ENCODE measurements at places on chromosomes 4 and X.

DNA sequence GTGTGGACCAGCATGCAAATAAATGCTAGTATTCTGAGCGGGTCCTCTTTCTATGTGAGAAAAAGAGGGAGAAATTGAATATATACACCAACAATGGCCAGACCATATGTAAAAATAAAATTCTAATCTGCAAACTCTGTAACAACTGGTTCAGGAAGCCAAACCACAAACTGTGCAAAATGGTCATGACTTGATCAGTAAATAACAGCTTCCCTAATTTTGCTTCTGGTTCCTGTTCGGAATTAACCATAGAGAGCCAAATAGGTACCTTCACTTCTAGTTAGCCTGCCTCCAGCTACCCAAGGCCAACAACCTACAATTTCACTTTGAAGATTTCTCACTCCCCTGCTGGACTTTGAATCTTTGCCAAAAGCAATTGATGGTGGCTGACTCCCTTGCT, 1313.2 kb downstream of the ADGRL3 start:
- DNase-seq, result no peak

GRCh38 chrX:103919270-103919637, 43.2 kb upstream of the TMSB15B start:
- DNase-seq, result no peak

DNA sequence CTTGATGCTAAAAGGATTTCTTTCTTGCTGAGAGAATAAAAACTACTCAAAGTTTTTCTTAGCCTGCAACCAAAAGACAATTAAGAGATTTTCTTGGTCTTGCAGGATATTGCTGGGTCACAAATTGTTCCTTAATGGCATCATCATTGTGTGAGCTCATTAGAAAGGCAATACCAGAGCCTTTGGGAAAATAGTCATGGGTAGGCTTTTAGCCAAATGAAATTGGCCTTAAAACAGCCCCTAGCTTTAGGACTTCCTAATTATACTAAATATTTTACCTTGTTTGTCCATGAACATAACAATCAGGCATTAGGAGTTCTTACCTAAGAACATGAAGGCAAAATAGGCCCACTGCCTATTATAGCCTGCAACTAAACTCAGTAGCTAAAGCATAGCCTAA, 10.4 kb upstream of the FAM13A start:
- no peak for DNase-seq

- no peak for DNase-seq
Observed at GRCh38 chrX:154603438-154604430, 15.3 kb downstream of the CTAG1B start.

GRCh38 chrX:135544338-135544948, 24.0 kb downstream of the INTS6L start:
- no peak for DNase-seq

DNA sequence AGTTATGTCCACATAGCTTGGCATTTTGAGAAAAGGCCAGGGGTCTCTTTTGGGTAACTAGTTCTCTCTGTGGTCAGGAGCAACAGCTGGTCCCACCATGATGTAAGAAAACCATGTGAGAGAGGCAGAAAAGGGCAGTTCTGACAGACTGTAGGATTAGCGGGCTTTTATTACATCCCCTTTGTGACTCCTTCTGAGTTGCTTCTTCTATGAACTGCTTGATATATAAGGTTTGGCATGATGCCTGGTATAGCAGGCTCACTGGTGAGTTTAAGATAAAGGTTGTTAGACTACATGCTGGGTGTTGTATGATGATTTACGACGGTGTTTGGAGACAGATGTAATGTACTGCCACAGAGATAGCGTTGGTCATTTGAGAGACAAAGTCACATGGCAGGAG, 2308.1 kb upstream of the AGA start:
- DNase-seq, result no peak

- DNase-seq, result no peak
Observed at GRCh38 chr4:151325111-151325948, at the start of gene SH3D19. TSS of gene SH3D19 (minus strand) at chr4:151325605. CDS start at chr4:151325352, 253 bp downstream.

- no peak for DNase-seq
Observed at GRCh38 chr4:152509595-152510225, 26.2 kb downstream of the FBXW7 start.

DNA sequence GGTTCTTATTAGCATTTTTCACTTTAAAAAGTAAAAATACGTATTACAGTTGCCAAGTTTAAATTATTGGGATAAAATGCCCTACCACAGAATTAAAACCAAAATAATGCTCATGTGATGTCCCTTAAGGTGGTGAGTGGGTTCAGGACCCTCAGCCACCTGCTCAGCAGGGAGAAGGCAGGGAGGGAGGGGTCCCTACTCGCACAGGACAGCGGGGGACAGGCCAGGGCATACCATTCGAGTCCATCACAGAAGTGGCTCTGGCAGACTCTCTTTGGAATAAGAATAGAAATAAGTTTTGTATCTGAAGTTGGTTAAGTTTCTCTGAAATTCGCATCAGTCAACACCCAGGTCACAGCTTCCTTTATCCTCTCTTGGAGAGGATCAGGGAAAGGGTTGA, 37.7 kb downstream of the NOP14 start:
- DNase-seq, result no peak

GRCh38 chr4:53005808-53006207, 143.7 kb downstream of the RASL11B start:
- no peak for DNase-seq

DNA sequence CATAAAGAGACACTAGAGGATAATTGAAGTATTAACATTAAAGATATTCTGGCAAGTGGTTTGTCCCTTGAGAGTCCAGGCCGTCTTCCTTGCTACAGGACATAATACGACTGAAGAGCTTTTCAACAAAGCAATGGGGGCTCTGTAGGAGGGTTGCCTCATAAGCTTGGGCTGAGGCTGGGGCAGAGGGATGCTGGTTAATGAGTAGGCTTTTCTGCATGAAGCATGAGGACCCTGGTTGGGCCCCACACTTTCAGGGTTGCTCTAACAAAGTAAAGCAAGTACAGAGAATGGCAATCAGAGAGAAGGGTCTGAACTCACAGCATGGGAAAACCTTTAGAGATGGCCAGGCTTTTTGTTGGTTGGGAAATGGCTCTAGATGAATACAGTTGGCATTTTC, 281.3 kb downstream of the IDS start:
- no peak for DNase-seq

DNA sequence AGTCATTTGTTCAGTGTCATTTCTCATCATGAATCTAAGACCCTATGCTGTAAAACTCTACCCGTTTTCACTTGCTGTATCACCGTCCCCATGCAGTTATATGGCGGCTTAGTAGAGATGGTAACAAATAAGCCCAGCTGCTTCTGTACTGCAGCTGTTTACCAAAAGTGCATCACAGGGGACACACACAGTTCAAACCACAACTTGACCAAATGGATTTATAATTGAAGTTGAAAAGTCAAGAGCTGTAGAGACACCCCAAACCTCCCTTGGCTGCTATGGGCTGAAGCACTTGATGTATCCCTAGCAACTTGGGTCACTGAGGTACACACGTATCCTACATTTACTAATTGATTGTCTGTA, 219.0 kb upstream of the FGF13 start:
- DNase-seq, result no peak

- no peak for DNase-seq
Observed at GRCh38 chr4:86484241-86484640, 109.9 kb upstream of the PTPN13 start.

GRCh38 chrX:155028877-155029291, 2.2 kb downstream of the FUNDC2 start:
- DNase-seq, result no peak

DNA sequence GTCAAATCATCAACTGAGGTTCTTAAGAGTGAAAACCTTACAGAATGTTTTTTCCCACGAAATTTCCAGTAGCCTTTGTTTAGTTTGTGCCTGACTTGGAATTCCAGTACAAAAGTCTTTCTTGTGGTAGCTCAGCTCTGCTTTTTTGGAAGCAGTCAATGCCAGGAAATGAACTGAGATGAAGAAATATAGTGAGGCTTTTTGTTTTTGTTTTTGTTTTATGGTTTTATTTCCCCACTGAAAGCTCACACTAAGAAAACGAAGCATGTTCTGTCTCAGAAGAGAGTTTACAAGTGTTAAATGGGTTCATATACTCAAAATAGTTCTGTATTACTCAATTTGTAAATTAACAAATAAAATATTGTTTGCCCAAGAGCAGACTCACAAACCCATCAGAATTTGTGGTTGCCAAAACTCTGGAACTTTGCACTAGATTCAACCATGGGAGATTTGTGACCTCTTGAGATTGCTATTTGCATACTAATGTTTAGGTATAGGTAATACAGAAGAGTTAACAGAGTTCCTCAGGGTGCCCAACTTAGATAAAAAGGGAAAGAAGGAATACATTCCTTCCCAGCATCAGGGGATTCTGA, 1060.8 kb downstream of the FAT4 start:
- DNase-seq, result no peak

DNA sequence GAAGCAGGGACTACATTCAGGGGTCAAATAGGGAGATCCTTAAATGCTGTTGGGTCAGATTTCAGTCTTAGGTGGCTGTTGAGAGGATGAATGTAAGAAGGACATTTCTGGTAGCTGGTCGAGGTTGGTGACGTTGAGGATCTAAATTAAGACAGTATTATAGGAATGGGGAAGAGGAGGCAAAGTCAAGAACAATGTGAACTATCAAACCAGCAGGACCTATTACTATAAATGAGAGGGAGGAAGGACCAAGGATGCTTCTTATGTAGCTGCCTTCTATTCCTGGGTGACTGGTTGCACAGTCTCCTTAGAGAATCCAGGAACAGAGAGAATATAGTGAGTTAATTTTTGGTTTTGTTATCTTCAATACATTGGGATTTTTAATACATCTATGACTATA, 118.5 kb upstream of the BMPR1B start:
- DNase-seq, result no peak

GRCh38 chr4:54585321-54586000, 72.3 kb upstream of the KIT start:
- DNase-seq, result no peak

DNA sequence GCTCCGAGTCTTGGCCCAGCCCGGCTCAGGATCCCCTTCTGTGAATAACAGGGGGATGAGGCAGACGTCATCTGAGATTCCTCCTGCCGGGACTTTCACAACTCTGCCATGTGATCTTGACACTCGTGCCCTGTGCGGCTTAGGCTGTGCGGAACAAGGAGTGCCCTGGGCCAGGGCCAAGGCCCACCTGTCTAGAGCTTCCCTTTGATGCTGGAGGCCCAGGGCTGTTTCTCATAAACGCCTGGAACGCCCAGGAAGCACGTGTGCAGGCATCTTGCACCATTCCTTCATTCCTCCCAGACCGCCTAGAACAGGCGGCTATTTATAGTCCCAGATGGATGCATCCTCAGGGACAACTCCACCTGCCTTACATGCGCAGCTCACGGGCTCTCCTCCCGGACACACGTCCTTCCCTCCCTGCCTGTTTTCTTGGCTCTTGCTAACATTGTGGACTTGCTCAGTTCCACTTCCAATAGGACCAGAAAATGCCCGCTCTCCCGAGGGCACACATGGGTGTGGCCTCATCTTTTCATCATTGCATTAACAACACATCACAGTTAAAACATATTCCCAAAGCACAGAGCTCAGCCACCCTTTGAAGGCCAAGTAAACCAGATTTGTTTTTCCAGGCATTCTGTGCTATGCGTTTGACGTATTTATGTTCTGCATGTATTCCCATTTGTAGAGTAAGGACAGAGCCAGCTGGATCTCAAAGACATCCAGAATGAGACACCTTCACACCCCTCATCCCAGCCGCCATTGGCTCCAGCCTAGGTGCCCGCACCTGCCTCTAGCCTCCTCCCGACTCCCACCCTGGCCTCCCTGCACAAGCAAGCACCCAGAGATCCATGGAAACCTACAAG, 57.2 kb downstream of the ABLIM2 start:
- DNase-seq, result no peak

DNA sequence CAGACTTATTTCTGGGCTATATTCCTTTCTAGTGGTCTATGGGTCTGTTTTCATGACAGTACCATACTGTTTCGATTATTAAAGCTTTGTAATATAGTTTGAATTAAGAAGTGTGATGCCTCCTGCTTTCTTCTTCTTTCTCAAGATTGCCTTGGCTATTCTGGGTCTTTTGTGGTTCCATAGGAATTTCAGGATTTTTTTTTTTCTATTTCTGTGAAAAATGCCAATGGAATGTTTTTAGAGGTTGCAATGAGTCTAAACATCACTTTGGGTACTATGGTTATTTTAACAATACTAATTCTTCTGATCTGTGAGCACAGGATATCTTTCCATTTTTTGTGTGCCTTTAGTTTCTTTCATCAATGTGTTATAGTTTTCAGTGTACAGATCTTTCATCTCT, 204.3 kb upstream of the HCCS start:
- no peak for DNase-seq

- DNase-seq, result no peak
Observed at GRCh38 chr4:44493924-44494323, 45.3 kb upstream of the KCTD8 start.

GRCh38 chrX:22357621-22358020, 84.9 kb downstream of the CBLL2 start:
- no peak for DNase-seq

GRCh38 chr4:124768596-124769365, 56.2 kb upstream of the ANKRD50 start:
- no peak for DNase-seq

GRCh38 chr4:8182294-8182693, 16.8 kb upstream of the SH3TC1 start:
- DNase-seq, result no peak

DNA sequence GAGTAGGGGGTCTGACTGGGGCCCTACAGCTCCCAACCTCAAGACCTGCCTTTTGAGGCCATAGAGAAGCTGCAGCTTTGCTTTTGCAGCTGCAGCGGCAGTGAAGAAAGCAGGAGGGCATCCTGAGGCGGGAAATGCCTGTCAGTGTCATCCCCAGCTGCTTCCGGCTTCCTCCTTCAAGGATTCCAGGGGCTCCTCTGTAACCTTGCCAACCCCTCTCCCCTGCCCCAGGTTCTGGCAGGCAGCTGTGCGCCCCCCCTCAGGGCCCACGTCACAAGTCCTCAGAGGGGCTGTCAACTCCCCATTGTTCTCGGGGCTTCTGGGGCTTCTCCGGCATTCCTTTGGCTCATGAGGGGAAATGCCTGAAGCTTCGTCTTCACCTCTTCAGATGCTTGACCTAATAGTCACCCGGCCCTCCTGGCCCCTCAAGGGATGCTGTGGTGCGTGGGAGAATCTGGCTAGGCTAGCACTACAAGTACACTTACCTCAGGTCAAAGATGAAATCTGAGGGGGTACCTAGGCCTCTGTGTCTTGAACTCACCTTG, 31.9 kb downstream of the APLN start:
- DNase-seq, result no peak

DNA sequence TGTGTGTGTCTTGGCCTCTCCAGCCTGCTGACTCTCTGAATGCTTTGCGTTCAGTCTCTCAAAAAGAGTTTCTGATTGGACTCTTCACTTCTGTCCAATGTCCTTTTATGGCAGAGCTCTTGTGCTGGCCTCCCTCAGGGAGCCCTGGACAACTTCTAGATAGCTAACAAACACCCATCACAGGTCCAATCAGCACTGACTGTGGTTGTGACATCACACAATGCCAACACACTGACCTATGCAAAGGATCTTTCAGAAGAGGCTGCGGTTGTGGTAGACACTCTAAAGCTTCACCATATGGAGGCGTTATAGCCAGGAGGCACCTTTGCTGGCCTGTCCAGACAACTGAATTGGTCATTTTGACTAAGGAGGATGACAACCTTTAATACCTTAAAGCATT, 53.8 kb upstream of the LSM6 start:
- no peak for DNase-seq

All from stimulated activated CD8-positive, alpha-beta memory T cell treated with anti-CD3 and anti-CD28 coated beads, Interleukin-7, amount 100 ng/mL, for 1 hour (primary cell).